ENCODE measurements at places on chromosomes 4 and X.

GRCh38 chr4:10181745-10182445, 65.3 kb upstream of the WDR1 start:
- no peak for DNase-seq

GRCh38 chr4:129218360-129218759, 122.4 kb downstream of the C4orf33 start:
- no peak for DNase-seq

GRCh38 chrX:18877469-18877868, 106.4 kb downstream of the PHKA2 start:
- DNase-seq, result no peak

GRCh38 chr4:69485130-69485529, 10.6 kb downstream of the UGT2B4 start:
- no peak for DNase-seq

GRCh38 chr4:172648471-172648870, 520.1 kb upstream of the GALNT7 start:
- DNase-seq, result no peak

DNA sequence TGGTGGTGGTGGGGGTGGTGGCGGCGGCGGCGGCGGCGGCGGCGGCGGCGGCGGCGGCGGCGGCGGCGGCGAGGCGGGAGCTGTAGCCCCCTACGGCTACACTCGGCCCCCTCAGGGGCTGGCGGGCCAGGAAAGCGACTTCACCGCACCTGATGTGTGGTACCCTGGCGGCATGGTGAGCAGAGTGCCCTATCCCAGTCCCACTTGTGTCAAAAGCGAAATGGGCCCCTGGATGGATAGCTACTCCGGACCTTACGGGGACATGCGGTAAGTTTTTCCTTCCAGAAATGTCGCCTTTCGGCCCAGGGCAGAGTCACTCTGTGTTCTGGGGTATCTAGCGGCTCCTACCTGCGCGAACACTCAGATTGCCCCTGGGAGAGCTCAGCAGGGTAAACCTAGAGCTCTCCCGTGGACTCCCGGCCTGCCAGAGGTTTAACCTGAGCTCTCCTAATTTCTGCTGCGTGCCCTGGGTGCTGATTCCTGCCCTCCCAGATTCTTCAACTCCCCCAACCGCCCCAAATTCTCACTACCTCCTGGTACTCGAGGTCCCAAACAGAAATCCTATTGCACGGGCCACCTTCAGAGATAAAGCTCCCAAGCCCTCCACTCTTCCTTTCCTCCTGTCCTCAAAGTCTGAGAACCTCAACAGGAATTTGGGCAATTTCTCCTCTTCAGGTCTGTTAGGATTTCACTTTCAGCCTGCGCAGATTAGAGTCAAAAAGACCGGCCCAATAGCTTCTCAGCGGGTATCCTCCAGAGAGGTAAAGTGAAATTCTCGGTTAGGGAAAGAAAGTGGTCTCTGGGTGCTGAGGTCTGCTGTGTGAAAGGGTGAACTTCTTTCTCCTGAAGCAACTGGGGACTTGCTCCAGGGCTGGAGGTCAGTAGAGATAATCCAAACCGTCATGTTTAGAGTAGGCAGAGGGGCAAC, 2.9 kb downstream of the AR start:
- no peak for DNase-seq

GRCh38 chr4:21046141-21046540, 345.9 kb downstream of the PACRGL start:
- no peak for DNase-seq

GRCh38 chr4:98490251-98490650, 168.2 kb downstream of the TSPAN5 start:
- no peak for DNase-seq

- DNase-seq, result no peak
Observed at GRCh38 chr4:150960079-150960478, 55.0 kb downstream of the LRBA start.

GRCh38 chr4:87388901-87389300, 2.1 kb downstream of the HSD17B11 start:
- DNase-seq, result no peak

DNA sequence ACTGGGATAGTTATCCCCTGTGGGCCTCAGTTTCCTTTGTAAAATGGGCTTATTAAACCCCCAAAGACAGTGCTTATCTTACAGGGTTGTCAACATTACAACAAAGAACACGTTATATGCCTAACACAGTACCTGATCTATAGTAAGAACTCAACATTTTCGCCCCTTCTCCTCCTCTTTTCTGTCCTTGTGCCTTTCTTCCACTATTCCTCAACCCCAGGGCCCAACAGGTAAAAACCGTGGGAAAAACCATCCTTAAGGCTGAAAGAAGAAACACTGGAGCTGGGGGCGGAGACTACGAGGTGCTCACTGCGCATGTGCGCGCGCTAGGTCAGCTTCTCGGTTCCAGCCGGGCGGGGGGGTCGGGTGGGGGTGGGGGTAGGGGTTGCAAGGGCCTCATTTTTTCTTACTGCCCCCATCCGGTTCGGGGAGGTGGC, 426 bp upstream of the XIAP start:
- DNase-seq, result no peak

GRCh38 chr4:80101792-80102116, 28.7 kb upstream of the ANTXR2 start:
- no peak for DNase-seq
